ENCODE measurements at places on chromosomes 1 and 21.

DNA sequence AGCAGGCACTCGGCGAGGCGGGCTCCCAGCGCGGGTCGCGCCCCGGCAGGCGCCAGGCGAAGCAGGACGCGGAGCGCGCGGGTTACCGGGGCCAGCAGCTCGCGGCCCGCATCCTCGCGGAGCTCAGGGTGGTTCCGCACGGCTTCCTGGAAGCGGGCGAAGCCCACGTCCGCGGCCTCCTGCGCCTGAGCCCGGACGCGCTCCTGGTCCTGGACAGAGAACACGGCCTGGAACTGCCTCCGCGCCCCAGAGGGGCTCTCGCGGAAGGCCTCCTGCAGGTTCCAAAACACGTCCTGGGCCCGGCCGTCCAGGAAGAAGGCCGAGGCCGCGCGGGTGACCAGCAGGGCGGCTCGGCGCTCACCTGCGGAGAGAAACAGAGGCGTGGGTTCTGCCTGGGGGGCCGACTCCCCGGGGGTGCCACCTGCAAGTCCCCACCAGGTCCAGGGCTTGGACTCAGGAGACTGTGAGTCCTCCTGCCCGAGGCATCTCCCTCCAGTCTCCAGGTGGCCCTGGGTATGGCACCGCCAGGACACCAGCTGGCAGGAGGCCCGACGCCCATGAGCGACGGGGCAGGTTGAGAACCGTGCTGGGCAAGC lies 11.4 kb downstream of the TTC34 start:
- DNase-seq, result peak; percentile 40

- DNase-seq, result no peak
Observed at GRCh38 chr1:236343246-236343870, 50.7 kb upstream of the EDARADD start.

GRCh38 chr21:26939601-26940111 lies 27.2 kb downstream of the ADAMTS5 start:
- no peak for DNase-seq

DNA sequence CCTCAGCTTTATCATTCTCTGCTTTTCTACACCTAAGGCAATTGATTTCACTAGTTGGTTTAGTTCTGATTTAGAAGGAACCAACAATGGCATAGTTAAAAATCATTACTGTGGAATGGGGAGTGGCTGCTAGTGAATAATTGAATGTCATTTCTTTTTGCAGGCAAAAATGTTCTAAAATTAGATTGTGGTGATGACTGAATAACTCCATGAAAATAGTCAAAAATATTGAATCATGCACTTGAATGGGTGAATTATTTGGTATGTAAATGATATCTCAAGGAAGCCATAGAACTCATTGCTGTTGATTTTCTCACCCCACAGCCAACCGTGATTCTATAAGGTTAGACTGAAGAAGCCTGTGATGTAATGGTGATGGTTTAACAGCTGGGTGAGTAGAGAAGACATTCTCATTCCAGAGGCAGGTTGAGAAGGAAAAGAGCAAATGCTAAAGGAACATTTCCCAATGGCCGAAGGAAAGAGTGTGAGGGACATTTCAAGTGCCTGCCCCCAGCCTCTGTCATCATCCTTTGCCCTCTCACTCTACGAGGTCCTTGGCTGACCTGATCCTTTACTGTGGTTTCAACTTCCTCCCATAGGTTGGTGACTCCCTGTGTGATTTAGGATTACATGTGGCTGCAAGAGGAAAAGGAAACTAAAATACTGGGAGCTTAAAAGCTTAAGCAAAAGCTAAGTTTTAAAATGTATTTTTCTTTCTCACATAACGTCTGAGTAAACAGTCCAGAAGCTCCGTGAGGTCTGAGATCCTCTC lies 12.5 kb downstream of the OVAAL start:
- DNase-seq, result no peak

DNA sequence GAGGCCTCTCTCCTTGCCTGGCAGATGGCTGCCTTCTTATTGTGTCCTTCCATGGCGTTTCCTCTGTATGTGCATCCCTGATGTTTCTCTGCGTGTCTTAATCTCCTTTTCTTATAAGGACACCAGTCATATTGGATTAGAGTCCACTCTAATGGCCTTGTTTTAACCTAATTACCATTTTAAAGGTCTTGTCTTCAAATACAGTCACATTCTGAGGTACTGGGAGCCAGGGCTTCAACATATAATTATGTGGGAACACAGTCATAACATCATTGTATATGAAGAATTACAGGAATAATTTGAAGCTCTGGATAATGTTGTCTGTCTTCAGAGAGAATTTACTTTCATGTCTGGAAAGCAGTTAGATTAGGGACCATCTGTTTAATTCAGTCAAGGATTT lies 56.4 kb upstream of the PTGFR start:
- no peak for DNase-seq

GRCh38 chr21:35525443-35525842 lies 476.3 kb upstream of the RUNX1 start:
- no peak for DNase-seq

DNA sequence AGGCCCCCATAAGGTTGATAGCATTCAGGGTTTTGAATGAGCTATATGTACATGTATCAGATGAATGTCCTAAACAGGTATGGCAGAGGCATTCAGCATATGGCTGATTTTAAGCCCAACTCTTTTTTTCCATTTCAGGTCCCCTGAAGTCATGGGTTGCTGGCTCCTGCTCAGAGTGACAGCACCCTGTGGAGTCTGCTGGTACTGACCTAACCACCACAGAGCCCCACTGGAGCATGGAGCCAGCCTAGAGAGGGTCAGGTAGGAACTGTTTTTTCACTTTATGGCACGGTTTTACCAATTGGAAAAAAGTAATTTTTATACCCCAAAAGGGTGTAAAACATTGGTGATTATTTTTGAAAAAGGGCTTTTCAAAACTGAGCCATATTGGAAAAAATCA lies 82.5 kb upstream of the MPC2 start:
- no peak for DNase-seq

- DNase-seq, result no peak
Observed at GRCh38 chr1:43602990-43603389, 47.0 kb upstream of the KDM4A start.

GRCh38 chr1:12287869-12288268 lies 58.0 kb downstream of the VPS13D start:
- DNase-seq, result no peak

GRCh38 chr21:20852866-20853265 lies 145.3 kb upstream of the NCAM2 start:
- DNase-seq, result no peak

GRCh38 chr1:94119306-94119705 lies 1.6 kb downstream of the ABCA4 start:
- DNase-seq, result no peak

DNA sequence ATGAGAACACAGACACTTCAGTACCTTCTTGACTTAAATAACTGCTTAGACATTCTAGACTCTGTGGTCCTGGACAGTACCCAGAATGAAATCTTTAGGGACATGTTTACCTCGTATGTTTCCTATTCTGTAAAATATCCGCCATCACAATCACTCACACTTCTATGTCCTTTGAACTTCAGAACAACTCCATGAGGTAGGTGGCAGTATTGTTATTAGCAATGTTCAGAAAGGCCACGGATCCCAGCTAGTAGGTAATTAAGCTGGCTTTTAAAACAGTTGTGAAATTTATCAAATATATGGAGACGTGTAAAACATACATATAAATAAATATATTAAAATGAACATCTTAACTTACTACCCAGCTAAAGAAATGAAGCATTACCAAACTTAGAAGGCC lies 83.4 kb downstream of the CACHD1 start:
- DNase-seq, result no peak

GRCh38 chr21:26148071-26148839 lies 22.3 kb downstream of the APP start:
- DNase-seq, result no peak

- DNase-seq, result no peak
Observed at GRCh38 chr1:54309631-54310366, 96.4 kb downstream of the SSBP3 start.

- no peak for DNase-seq
Observed at GRCh38 chr1:67441183-67441582, 11.0 kb upstream of the SERBP1 start.

- DNase-seq, result no peak
Observed at GRCh38 chr21:39720126-39720778, 24.7 kb upstream of the IGSF5 start.

- no peak for DNase-seq
Observed at GRCh38 chr1:63868268-63868781, 94.5 kb downstream of the ROR1 start.

- no peak for DNase-seq
Observed at GRCh38 chr1:235266325-235266724, 61.7 kb downstream of the ARID4B start.

- no peak for DNase-seq
Observed at GRCh38 chr21:44722731-44723130, 11.4 kb upstream of the TSPEAR start.

DNA sequence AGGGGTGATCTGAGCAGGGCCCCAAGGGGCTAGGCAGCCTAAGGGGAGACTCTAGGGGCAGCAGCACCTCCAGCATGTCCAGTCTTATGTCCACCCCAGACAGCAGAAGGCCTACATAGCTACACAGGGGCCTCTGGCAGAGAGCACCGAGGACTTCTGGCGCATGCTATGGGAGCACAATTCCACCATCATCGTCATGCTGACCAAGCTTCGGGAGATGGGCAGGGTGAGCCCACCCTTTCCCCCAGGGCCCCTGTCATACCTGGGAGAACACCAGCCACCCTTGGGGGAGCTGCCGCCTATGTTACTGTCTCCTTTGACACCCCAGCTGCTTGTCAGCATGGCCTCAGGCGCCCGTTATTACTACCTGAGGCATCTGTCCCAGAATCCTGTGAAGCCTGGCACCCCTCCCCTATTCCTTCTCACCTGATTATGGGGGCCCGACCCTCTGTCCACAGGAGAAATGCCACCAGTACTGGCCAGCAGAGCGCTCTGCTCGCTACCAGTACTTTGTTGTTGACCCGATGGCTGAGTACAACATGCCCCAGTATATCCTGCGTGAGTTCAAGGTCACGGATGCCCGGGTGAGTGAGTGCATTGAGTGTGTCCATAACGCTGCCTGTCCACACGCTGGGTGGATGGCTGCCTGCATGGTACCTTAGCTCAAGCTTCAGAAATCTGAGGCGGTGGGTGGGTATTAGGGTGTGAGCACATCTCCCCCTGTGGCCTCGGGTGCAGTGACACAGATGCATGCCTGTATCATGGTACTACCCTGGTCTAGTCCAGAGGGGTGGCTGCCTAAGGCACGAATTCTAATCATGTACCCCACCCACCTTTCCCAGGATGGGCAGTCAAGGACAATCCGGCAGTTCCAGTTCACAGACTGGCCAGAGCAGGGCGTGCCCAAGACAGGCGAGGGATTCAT lies 29.7 kb upstream of the KDM4A start:
- DNase-seq, result no peak

DNA sequence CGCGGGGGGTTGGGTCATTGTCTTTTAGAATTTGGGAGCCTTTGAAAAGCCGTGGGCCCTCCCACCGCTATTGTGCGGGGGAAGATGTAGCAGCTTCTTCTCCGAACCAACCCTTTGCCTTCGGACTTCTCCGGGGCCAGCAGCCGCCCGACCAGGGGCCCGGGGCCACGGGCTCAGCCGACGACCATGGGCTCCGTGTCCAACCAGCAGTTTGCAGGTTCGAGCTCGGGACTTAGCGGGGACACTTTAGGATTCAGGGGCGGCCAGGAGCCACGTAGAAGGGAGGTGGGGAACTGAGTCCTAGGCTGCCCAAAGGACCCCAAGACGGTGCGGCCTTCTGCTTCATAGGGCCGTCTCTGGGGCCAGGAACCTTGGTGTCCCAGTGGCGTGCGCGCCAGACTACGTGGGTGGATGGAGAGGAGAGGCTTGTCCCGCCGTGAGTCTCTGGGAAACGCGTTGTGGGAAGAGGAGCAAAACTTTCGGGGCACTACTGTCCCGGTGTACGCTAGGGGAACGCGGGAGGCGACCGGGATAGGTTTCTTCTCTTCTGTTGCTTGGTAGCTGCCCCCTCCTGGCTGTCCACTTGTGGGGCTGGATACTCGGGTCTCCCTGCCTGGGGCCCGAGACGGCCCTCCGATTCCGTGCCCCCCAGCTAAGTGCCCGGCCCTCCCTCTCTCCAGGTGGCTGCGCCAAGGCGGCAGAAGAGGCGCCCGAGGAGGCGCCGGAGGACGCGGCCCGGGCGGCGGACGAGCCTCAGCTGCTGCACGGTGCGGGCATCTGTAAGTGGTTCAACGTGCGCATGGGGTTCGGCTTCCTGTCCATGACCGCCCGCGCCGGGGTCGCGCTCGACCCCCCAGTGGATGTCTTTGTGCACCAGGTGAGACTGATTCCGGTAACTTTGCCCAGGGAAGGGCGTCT lies at the start of gene LIN28A:
TSS of gene LIN28A (plus strand) at position 112 of the 918 bp plus-strand sequence. CDS start at position 187, 75 bp downstream.
- no peak for DNase-seq

GRCh38 chr1:49185450-49185980 lies 408.8 kb upstream of the BEND5 start:
- no peak for DNase-seq

- DNase-seq, result no peak
Observed at GRCh38 chr1:200311256-200311655, 98.6 kb downstream of the ZNF281 start.

DNA sequence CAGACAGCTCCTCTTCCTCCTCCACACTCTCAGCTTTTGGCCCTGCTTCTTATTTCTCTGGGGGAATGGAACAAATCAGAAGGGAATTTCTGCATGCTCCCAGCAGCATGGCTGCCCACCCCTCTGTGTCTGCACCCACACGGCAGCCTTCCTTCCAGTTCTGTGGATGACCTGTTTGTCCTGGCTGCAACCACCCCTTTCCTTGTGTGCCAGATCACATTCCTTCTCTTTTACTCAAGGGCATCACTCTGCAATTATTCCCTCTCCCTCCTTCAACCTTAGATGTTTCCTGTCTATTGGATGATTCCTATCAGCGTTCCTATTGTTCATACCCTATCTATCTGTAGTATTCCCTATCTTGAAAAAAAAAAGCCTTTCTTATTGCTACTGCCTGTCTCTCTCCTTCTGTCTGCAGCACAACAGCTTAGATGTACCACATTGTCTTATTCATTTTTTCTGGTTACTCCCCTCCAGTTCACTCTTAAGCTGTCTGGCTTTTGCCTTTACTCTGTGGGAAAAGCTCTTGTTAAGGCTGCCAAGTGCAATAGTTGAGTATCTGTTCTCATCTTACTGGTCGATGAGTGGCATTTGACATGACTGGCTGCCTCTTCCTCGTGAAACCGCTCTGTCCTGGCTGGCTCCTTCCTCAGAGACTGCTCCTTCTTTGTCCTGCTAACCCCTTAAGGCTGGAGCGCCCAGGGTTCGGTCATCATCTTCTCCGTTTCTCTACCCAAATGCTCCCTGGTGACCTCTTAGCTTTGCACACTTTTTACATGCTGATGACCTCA lies 351.1 kb downstream of the CAMTA1 start:
- no peak for DNase-seq

GRCh38 chr1:7991504-7992440 lies 30.3 kb downstream of the PARK7 start:
- no peak for DNase-seq

DNA sequence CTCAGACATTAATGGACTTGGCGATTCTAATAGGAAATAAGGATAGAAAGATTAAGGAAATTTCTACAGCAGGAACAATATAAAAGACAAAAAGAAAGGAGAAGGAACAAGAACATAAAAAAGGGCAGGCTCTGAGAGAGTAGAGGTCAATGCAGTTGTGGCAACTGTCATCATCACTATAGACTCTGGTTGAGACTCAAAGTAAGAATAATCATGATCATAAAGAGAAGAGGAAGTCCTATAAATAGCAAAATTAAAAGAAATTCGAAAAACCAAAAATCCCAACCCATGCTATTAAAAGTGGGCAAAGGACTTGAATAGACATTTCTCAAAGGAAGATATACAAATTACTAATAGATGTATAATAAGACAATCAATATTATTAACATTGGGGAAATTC lies 14.4 kb upstream of the XCL1 start:
- DNase-seq, result no peak

- DNase-seq, result no peak
Observed at GRCh38 chr1:83810144-83810543, 188.8 kb downstream of the TTLL7 start.
